ENCODE measurements at places on chromosomes 11 and 22.

- DNase-seq = peak; percentile 29
Observed at GRCh38 chr11:68315171-68315920, 3.0 kb downstream of the LRP5 start.

GRCh38 chr11:111260811-111261210, 15.3 kb downstream of the POU2AF2 start:
- peak; percentile 6 for DNase-seq

- no peak for DNase-seq
Observed at GRCh38 chr11:96293598-96294021, 49.4 kb downstream of the MAML2 start.

DNA sequence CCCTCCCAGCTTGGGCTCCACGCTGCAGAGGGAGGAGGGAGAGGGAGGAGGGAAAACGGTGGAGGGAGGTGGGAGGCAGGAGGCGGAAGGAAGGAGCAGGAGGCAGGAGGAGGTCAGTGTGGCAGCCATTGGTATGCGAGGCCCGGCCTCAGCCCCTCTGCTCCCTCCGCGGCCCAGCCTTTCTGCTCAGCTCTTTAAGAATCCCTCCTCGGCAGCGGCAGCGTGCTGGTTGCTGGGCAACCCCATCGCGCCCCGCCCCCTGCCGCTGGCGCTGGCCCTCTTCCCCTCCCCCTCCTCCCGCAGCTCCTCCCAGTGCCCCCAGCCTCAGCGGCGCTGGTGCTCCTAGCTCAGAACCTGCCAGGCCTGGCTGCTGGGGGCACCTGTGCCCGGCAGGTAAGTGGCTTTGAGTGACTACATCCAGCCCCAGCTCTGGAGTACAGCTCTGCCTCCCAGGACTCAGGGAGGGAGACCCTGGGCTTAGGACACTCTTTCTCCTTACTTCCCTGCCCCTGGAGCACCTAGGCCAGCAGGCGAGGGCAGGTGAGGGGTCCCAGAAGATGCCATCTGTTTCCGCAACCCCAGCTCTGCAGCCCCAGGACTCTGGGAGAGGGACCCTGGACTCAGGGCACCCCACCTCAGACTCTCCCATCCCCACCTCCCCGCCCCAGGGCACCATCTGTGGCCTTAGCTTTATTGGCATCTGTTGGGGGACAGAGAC, 7.2 kb upstream of the FLRT1 start:
- peak; percentile 68 for DNase-seq

DNA sequence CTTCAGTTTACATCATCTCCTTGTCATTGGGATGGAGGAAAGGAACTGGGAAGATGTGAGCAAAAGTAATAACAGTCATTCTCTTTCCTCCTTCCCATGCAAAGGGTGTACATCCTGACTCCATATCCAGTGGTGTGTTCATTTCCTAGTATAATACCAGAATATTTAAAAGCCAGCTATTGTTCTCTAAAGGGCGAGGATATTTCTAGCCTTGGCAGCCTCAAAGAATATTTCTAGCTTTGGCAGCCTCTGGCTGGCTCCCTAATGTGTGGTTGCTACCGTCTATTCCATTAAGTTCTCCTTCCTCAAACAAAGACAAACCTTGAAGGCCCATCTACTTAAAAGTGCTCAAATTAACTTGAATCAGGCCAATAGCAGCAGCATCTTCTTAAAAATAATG, 114.0 kb downstream of the FAM76B start:
- DNase-seq = no peak

DNA sequence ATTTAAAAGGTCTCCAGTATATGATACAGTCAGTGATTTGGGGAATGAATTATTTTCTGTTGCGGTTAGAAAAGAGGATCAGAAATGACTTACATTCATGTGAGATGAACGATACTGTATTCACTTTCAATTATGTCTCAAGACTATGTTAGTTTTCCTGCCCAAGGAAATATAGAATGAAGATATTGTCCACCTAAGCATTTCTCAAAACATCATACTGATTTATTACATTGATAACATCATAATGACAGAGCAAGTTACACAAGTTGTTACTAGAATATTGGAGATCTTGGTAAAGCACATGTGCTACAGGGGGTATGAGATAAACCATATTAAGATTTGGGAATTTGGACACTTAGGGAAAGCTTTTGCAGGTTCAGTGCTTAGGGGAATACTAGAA, 67.8 kb upstream of the OR9G4 start:
- DNase-seq = no peak

GRCh38 chr11:47856186-47856585, 8.0 kb upstream of the NUP160 start:
- no peak for DNase-seq

DNA sequence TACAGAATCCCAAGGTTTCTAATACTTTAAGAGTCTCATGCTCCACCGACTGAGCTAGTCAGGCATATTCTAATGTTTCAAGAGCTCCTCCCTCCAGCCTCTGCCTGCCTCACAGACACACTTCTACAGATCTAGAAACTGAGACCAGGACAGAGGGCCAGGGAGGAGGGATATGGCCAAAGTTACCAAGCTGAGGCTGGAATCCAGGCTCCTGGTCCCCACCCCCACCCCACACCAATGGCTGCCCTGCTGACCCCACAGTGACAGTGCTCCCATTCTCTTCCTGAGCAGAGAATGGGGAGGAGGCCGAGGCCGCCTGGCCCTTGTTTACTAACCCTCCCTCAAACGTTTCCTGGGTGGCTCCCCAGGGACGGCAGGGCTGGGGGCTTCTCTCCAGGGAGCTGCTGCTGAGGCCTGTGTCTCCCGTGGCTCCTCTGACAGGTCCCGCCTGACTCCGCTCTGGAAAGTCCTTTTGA, 2.2 kb downstream of the PLEKHB1 start:
- no peak for DNase-seq

- peak; percentile 77 for DNase-seq
Observed at GRCh38 chr22:28799606-28800307, 612 bp downstream of the XBP1 start.

- DNase-seq = peak; percentile 20
Observed at GRCh38 chr22:42814215-42814614, 42.9 kb downstream of the ARFGAP3 start.

DNA sequence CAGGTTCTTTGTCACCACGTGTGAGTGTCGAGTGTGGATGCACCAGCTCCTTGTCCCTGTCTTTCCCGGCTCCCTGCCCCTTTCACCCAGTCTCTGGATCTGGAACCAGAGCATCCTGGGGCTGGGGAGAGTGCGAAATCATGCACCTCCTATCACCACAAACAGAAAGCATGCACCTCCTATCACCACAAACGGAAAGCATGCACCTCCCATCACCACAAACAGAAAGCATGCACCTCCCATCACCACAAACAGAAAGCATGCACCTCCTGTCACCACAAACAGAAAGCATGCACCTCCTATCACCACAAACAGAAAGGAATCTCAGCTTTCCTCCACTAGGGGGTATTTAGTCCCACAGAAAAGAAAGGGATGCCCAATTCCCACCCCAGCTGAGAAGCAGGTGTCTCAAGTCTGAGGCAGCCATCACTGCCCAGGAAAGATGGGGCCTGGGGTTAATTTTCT, 5.9 kb upstream of the GLB1L3 start:
- no peak for DNase-seq

GRCh38 chr11:104772806-104773241, 125.4 kb downstream of the CASP12 start:
- peak; percentile 58 for DNase-seq

GRCh38 chr22:39181356-39181755, 28.9 kb upstream of the CBX7 start:
- DNase-seq = no peak

- no peak for DNase-seq
Observed at GRCh38 chr11:44380820-44381219, 70.9 kb upstream of the ALX4 start.

DNA sequence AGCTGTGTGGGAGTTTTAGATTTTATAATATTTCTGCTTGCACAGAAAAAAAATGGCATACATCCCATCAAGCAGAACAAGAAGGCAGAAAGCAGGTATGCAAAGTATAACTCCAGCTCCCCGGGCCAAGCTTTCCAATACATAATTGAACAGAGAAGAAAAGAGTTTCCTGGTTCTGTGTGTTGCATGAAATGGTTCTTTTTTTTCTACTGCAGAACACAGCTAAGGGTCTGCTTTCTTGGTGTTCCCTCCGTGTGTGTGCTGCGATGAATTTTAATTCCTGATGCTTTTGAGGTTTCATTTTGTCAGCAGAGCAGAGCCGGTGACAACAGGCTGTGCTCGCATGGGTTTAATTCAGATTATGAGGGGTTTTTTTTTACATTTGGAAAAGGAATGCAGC, 70.7 kb upstream of the TTC12 start:
- peak; percentile 27 for DNase-seq

DNA sequence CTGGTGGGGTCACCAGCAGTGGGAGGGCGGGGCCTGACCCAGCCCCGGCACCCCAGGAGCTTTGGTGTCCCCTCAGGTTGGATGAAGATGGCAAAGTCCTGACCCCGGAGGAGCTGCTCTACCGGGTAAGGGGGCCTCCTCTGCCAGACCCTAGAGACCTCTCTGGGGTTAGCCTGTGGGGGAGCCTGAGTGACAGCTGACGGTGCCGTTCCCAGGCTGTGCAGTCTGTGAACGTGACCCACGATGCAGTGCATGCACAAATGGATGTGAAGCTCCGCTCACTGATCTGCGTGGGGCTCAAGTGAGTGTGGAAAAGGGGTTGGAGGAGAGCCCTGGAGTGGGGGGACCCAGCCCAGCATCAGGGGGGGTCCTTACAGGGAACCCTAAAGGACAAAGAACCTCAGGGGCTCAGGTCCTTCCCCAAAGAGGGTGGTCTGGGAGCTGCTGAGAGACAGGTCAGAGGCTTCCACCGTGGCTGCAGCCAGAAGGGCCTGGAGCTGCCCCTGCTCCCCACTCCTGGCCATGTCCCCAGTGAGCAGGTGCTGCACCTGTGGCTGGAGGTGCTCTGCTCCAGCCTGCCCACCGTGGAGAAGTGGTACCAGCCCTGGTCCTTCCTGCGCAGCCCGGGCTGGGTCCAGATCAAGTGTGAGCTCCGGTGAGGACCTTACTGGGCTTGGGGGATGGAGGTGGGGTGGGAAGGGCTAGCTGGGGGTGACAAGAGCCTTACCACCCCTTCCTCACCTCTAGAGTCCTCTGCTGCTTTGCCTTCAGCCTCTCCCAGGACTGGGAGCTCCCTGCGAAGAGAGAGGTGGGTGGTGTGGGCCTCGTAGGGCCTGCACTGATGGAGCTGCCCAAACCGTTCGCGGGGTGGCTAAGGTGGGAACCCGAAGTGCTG, 38.6 kb downstream of the SGSM3 start:
- no peak for DNase-seq

- no peak for DNase-seq
Observed at GRCh38 chr22:17007257-17007656, 765 bp downstream of the GAB4 start.

DNA sequence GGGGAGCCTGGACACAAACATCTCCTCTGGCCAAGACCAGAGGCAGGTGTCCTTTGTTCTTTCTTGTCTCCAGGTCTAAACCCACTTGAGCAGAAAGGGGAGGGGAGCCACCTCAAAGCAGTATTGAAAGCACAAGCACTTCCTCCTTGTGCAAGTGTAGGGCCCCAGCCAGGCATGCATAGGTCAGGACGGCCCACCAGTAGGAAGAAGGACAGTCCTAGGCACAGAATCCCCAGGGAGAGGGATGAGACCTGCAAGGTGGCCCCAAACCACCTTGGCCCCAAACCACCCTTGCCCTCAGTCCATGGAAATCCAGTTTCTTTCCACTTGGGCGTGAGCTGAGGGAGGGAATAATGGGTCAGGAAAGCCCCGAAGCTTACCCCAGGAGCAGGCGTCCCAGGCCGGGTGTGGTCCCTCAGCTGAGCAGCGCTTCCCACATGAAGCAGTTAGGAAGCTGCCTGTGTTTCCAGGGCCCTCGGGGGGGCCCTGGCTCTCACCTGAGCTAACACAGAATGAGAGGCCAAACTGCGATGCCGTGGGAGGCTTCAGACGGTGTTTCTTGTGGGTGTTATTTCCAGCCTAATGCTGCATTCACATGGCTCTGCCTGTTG, 20.4 kb upstream of the IGSF9B start:
- DNase-seq = no peak

DNA sequence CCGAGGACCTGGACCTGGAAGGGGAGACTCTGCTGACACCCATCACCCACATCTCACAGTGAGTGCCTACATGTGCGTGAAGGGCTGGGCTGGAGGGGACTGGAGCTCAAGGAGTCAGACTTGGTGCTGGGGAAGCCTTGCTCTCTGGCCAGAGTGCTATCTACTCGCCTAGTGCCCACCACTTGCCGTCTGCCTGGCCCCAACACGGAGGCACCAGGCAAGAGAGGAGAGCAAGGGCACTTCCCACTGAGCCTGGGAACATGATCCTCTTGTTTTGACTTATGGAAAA, 37.8 kb downstream of the KCNQ1OT1 start:
- no peak for DNase-seq

DNA sequence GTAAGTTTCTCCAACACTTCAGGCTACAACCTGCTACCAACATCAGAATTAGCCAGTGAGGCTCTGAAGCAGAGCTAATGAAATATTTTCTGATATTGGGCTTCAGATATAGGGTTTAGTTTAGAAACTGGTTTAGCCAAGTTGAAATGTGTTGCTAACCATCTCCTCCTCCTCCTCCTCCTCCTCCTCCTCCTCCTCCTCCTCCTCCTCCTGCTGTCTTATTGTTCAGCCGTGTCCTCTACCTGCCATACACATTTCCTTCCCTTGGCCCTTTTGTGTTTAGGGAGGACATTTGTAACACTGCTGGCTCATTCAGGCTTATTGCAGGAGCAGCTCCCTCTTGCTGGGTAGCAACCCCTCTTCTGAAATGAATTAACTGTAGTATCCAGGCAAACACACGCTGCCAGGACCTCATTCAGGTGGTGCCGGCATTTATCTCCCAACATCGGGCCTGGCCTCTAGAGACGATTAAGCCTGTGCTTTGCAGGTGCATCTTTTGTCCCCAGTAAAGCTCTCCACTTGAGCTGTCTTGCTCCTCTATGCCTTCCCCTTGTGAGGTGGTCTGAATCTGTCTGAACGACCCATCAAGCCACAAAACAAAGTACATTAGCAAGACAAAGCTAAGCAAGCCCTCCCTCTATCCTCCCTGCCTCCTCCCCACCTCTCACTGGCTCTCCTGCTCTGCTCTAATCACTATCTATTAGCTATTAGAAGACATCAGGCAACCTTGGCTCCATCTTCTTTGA, 82.9 kb downstream of the KCNJ1 start:
- DNase-seq = no peak

DNA sequence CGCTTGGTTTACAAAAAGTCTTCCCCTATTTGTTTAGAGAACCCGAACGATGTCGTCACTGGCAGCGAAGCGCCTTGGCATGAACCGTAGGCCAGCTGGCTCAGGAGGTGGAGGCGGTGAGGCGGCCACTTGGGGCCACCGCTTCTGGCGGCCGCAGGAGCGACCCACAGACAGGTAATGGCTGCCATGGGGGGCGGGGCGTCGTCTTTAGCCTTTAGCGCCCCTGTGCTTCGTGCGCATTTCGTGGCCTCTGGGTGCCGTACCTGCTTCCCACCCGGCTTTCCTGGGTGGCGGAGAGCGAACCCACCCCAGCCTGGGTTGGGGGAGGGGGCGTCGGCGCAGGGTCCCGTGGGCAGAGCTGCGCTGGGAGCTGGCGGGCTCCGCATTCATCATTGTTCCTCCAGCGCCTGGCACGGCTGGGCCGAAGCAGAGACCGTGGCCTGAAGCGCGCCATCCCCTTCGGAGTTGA, 469 bp upstream of the OSBP2 start:
- peak; percentile 64 for DNase-seq
